ENCODE measurements at places on chromosomes 3 and 15.

GRCh38 chr3:19254784-19255338 is 106.6 kb downstream of the KCNH8 start:
- no peak for DNase-seq

DNA sequence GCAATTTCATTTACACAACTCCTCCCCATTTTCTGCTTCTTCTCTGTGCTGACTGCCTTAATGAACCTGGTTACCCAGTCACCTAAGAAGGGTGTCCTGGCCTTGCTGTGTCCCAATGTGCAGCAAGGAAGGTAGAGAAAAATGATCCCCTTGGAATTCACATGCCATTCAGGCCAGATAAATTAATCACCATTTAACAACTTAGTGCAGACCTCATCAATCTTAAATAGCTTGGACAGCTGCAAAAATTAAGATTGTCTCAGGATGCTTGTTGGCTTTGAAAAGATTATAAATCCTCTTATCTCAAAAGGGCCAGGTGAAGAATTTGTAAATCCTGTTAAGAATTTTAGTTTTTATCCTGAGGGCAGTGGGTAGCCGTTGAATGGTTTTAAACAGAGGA is 9.7 kb upstream of the CDV3 start:
- no peak for DNase-seq

DNA sequence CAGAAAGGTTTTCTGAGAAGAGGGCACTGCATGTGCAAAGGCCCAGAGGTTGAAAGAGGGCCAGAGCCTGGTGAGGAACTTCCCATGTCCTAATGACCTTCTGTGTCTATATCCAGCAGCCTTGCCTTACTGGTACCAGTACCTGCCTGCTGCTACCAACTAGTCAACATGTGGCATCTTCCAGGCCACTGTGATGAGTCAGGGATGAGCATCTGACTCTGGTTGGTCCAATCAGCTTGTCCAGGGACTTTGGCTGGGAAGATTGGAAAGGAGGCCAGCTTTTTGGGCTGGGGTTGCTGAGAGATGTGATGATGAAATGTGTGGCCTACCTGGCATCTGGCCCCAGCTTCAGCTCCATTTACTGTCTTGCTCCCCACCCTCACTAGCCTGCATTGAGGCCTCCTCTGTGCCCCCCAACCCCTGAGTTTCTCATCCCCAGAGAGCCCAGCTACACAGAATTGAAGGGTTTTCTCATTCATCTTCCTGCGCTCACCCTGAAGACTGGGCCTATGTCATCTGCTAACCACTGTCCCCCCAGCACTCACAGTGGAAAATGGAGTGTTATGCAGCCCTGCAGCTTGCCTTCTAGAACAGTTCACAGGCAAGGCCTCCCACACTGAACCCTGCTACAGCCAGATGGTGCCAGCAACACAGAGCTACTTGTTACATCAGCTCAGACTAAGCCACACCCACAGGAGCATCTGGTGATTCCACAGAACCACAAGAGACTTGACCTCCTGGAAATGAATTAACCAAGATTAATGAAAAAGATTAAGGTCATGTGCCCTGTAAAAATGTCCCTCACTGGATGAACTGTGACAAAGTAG is 1.3 kb upstream of the TWF2 start:
- peak; percentile 66 for DNase-seq

- DNase-seq, result no peak
Measured at GRCh38 chr3:123755085-123755484, 129.0 kb downstream of the MYLK start.

GRCh38 chr15:88974392-88974791 is 61.2 kb upstream of the MFGE8 start:
- no peak for DNase-seq

- DNase-seq, result no peak
Measured at GRCh38 chr3:111069974-111070771, 1.4 kb upstream of the NECTIN3 start.

GRCh38 chr3:156135921-156136638 is 15.7 kb downstream of the KCNAB1 start:
- DNase-seq, result peak; percentile 37

DNA sequence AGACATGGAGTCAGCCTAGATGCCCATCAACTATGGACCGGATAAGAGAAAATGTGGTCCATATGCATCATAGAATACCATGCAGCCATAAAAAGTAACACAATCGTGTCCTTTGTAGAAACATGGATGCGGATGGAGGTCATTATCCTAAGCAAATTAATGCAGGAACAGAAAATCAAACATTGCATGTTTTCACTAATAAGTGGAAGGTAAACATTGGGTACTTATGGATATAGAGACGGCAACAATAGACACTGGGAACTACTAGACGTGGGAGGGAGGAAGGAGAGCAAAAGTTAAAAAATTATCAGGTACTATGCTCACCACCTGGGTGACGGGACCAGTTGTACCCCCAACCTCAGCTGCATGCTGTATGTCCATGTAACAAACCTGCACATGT is 2.5 kb downstream of the PLD1 start:
- DNase-seq, result peak; percentile 22

DNA sequence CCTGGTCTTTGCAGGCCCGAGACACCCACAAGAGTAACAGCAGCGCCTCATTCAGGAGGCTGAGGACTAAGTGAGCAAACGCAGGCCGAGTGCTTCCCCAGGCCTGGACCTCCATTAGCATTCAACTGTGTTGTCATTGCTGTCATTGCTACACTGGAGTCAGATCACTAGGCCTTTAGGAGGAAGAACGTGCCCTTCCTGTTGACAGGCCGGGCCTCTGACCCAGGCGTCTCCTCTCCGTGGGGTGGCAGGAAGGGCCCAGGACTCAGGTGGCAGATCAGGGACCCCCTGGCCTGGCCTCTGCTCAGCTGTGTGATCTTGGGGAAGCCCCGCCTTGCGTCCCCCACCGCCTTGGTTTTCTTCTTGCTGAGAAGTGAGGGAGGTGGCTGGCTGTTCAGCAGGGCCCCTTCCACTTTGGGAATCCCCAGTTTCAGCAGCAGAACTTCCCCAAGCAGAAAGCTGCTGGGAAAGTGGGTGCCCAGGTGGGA is 19.1 kb downstream of the ZDHHC19 start:
- no peak for DNase-seq

DNA sequence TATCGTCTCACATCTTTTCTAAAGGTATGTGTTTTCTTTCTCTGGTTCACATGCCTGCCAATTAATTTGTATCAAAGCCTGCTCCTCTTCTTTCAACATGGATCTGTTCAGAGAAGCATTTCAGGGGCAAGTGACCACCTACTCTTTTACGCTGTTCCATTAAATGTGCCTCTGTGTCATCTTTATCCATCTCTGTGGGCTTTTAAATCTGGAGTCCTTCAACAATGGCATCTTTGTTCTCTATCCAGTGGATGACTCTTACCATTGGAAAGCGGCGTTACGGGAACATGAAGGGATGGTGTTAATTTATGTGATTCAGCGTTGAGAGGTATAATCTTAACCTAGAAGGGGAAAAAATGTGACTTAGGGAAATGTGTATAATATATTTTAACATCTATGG is 92.7 kb upstream of the CFAP20DC start:
- no peak for DNase-seq

DNA sequence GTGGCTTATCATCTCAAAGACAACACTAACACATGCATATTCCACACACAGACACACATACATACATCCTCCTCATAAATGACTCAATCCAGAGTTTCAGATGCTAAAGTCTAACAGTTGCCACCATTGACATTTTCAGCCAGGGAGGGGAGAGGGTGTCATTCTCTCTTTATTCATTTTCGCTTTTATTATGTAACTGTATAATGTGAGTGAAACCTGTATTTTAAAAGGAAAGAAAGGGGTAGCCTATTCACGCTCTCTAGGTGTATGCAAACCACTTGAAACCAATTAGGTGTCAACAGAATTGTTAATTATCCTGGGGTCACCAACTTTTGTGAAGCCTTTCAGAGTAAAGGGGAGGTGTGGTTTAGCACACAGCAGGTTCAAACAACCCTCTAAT is 1282.9 kb downstream of the ROBO2 start:
- no peak for DNase-seq

DNA sequence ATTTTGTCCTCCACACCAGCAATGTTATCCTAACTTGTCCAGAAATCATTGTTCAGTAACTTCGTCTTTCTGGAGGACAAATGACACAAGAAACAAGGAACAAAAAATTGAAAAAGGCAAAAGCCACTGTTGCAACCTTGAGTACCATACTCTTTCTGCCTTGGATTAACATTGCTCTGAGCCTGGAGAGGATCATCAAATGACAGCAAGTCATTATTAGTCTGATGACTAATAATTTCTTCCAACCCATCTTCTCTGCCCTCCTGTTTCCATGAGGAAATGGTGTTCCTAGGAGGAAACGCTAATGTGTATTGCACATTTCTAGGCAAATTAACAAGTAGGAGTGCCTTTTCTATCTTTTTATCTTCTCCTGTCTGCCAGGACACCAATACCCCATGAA is 153.9 kb downstream of the PCCB start:
- no peak for DNase-seq

GRCh38 chr3:187072102-187072501 is 67.2 kb downstream of the RPL39L start:
- DNase-seq, result no peak

DNA sequence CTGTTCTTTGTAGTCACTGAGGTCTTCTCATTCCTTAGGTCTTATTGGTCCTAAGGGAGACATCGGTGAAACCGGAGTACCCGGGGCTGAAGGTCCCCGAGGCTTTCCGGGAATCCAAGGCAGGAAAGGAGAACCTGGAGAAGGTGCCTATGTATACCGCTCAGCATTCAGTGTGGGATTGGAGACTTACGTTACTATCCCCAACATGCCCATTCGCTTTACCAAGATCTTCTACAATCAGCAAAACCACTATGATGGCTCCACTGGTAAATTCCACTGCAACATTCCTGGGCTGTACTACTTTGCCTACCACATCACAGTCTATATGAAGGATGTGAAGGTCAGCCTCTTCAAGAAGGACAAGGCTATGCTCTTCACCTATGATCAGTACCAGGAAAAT is 11.6 kb downstream of the ADIPOQ start:
- DNase-seq, result no peak

DNA sequence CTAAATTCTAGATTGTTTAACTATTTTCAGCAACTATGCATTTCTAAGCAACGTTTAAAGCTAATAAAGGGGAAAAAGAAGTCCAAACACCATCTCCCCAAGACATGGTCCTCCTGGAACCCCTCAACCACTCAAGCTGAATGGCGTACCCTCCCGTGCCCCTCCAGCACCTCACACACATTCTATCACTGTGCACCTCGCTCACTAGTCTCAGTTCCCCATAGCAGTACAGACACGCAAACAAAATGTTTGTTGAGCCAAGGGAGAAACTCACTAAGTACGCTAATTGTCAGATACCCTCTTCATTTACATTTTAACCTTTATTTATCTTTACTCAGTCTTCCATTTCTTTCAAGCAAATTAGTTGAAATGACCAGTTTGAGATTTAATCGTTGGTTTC is 48.8 kb downstream of the ACAP2 start:
- DNase-seq, result no peak

DNA sequence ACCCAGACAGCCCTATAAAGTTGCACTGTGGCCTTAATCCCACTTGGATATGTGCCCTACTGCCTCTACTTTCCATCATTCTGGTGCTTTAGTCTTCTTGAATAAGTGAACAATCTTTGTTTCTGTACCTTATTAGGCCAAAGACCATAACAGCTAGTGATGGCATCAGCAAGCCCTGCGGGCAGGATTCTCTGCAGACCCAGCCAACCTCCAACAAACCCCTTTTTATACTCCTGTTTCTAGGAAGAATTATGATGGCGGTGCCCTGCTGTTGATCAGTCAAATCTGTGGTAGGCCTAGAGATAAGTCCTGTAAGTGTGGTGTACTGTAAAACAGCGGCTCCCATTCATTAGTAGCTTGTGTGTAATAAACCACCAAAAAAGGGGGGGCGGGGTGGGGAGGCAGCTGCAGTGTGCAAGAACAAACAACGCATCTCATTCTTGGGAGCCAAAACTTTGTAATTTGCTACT is 40.5 kb downstream of the SOX2 start:
- DNase-seq, result no peak

- no peak for DNase-seq
Measured at GRCh38 chr3:14278799-14279625, 100.4 kb downstream of the LSM3 start.

DNA sequence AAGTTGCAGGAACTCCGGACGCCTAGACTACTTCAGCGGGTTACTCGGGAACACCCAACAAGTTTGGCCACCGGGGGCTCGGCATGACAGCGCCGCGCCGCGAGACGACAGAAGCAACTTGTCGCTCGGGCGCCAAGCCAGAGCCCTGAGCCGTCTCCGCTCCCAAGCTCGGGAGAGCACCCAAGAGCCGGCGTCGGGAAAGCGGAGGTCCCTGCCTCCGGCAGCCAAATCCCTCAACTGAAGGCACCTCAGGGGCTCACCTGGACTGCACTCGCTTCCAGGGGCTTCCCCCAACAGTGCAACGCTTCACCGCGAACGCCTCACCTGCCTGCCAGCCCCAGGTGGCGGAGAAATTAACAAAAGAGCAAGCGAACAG is 640 bp downstream of the MB21D2 start:
- DNase-seq, result peak; percentile 94

- DNase-seq, result peak; percentile 43
Measured at GRCh38 chr3:123880998-123881561, 3.1 kb downstream of the MYLK start.

DNA sequence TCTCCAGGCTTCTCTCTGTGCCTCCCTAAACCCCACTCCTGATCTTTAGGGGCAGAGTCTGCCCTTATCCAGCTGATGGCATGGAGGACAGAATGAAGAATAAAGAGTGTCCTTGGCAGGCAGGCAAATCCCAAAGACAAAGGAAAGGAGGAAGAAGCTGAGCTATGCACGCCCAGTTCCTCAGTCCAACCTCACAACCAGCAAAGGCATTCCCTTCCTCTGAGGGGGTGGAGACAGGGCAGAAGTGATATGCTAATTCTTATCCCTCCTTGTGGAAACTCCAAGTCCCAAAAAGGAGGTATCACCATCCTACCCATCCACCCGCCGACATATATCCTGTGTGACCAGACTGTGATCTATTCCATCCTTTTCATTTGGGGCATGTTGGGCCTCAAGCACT is 10.5 kb upstream of the CCDC54 start:
- no peak for DNase-seq

DNA sequence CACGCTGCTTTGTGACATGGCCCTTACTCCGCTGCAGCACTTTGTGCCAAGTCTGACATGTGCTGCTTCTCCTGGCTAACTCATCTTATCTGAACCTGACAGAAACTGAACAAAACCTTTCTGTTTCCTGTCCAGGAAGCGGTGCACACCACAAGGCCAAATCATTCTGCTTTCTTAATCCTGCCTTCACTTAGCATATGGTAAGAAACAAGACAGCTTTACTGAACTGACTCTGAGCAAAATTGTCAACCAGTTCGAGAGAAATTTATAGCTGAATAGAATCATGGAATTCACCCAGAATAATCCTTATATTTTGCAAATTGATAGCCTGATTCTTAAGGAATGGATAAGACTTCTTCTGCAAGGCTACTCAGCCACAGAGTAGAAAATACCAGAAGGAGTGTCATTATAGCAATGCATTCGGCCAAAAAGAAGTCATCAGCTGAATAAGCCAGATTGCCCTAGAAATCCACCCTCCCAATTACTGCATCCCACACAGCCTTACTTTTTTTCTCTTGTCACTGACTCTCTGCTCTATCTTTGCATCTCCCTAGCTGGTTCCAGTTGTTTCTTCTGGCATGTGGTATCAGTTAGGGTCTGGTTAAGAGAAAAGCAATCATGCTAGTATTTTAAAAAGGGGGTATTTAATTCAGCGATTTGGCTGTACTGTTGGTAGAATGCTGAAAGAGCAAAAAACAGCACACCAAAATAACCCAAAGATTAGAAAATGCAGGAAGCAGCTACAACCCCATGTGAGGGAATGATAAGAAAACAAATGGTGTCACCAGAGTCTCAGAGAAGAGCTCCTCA is 41.6 kb upstream of the STRIT1 start:
- DNase-seq, result no peak

GRCh38 chr15:48644467-48644826 is 1.1 kb downstream of the FBN1 start:
- DNase-seq, result no peak

All from NCI-H1417 (cell line).